Stimulated activated CD4-positive, alpha-beta T cell treated with anti-CD3 and anti-CD28 coated beads, Interleukin-4, amount 100 ng/mL, for 1 hour (primary cell): ENCODE measurements at places on chromosomes 12 and 14.

- DNase-seq, result peak; percentile 68
Observed at GRCh38 chr14:102437997-102438915, 71.3 kb downstream of the ANKRD9 start.

DNA sequence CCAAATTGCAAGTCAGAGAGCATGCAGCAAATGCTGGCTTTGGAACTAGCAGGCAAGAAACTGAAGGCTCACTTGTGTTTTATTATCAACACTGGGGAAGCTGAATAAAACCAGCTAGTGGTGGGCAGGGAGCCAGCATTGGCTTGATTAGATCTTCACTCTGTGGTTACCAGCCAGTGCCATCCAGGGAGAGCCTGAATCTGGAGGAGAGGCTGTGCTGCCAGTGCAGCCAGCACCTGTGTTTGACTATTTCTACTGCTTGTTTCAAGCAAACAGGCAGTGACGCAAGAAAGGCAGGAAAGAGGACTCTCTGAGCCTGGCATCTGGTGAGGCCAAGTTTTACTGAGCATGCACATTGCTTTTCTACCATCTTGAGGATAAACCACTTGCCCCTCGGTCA, 247.0 kb downstream of the PHLDA1 start:
- DNase-seq, result no peak

GRCh38 chr14:78721756-78722480, 551.7 kb downstream of the NRXN3 start:
- DNase-seq, result no peak

- DNase-seq, result peak; percentile 48
Observed at GRCh38 chr12:188910-189621, 24.9 kb downstream of the SLC6A12 start.

GRCh38 chr12:114368685-114369452, 37.1 kb downstream of the TBX5 start:
- DNase-seq, result no peak

GRCh38 chr12:43407816-43408645, 144.0 kb downstream of the ADAMTS20 start:
- DNase-seq, result no peak

DNA sequence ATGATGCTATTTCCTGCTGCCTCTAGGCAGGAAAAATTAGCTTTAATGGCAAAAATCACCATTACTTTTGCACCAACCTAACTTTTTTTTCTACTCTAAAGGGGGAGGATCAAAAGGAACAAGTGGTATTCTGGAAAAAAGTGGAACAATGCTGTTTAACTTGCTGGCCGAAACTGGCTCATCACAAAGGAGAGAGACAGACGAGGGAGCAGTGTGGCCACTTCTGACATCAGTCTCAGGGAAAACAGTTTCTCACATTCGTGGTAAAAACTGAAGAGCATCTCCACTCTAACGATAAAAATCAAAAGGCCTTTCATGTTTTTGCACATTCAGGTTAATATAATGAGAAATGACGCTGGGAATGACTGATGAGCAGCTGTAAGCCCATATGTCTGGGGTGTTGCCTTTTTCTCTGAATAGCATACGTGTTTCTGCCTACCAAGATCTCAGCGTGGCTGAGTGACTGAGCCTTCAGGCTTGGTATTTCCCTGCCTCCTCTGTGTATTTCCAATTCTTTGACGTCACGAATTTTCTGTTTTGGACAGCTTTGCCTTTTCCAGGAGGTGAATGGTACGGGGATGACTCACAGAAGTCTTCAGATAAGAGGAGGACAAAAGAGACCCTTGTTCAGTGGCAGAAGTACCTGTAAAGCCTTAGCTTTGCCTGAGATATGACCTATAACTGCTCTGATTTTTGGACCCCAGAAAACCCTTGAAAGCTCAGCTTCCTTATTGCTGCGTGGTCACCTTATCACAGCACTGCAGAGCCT, 358.8 kb downstream of the GLT1D1 start:
- no peak for DNase-seq

DNA sequence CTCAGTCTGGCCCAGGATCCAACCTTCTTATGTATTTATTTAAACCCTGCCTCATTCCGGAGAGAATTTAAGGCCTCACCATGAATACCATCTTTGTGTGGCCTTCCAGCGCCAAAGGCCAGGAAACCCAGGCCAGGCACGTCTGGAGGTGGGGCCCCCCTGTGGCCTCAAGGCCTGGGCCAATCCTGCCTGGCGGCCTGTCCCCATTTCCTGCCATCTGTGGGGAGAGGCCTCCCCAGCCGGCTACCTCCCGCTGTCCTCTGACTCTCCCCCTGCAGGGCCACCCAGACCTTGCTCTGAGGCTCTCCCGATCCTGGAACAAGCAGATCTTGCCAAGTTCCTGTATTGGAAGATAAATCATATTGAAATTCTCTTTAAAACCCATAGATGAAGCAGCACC, 37.4 kb upstream of the MEG3 start:
- no peak for DNase-seq

- DNase-seq, result no peak
Observed at GRCh38 chr12:122757568-122757967, 4.9 kb downstream of the DENR start.

DNA sequence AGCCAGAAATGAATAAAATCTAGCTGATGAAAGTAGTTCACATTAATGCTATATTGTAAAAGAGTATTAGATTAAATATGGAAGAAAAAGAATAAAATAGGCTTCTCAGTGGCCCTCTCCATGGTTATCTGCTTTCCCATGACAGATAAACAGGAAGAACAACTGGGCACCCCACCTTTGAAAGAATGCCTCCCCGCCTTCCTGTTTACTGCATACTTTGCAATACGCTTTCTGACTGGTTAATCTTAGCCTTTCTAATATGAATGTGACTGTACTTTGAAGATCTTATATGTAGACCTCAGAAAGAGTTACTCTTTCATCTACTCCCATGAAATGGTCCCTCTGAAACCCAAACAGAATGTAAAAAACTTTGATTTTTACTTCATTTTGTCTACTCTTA, 34.1 kb upstream of the DAAM1 start:
- DNase-seq, result no peak

DNA sequence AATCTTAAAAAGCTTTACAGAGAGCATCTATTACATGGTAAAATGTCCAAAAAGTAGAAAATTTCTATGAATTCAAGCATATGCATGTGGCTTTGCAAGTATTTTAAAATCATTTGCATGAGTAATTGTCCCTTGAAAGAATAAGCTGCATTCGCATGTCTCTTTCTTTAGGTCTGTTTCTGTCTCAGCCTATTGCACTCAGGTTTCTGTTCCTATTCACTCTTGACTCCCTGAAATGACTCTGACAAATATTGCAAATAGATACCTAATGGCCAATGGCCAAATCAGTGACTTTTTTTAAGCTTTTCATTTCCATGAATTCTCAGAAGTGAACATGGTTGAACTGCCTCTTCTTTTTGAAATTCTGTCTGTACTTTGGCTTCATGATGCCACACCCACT, 6.4 kb upstream of the TTC8 start:
- no peak for DNase-seq

GRCh38 chr12:49863946-49864797, 21.3 kb upstream of the BCDIN3D start:
- DNase-seq, result no peak

GRCh38 chr14:103209054-103209453, 85.8 kb downstream of the TNFAIP2 start:
- no peak for DNase-seq

DNA sequence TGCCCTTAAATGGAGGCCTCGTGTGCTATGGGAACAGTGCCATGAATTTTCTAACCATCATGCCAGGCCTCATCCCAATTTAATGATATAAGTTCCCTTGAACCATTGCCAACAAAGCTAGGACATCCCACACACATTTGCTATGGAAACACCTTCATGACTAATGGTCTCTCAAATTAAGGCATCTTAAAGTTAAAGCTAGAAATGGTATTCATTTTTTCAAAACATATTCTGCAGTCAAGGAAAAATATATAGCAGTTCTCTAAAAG, 117.3 kb downstream of the BTG1 start:
- DNase-seq, result no peak

DNA sequence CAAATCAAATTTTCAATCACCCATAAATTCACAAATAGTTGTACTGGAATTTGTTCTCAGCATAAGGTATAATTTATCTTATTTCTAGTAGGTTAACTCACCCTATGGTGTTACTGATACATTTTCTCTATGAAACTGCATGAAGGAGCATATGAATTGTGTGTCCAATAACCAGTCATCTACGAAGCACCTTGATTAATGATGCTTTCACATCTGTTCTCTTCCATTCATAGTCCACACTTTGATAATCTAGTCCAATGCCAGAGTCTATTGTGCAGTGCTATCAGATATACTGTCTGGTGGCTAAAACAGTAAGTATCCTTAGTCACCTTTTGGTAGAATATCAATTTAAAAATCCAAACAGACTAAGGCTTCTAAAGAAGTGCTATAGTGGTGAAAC, 876.0 kb downstream of the RPS29 start:
- DNase-seq, result no peak

DNA sequence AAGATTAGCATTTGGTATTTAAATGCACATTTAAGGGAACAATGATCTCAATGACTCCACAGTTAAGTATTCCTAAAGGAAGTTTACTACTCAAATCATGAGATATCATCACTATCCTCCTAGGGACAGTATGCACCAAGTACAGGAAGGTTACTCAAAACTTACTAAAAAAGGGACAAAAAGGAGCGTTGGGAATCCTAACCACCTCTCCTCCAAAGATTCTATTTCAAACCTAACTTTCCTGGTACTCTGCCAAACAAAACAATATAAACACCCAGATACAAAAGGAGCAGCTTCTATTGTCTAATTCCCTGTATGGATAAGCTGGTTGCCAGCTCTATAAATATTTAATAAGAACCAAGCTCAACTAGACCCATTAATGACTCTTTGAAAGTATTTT, 377.7 kb downstream of the NUAK1 start:
- DNase-seq, result no peak

DNA sequence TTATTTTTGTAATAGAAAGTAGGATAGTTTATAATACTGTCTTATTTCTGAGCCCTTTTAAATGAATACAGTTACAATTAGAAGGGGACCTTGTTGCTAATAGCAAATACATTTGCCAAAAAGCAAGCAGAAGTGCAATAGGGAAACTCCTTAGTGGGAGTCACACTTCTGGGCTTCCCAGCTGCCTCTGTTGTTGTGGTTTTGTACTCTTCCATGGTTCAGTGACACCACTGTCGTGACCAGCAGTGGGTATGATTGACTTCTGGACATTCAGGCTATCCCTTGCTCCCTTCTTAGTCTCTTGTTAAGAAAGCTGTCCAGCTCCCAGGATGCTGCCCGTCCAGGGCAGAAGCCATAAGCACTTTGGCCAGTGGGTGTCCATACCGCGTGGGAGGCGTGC, 22.6 kb downstream of the TCTN1 start:
- DNase-seq, result no peak
